ENCODE measurements at places on chromosomes 5 and 9. TPM values are rescaled to one million over a fixed set of nuclear protein-coding genes. Genes with fewer than 3 reads are reported as not detected.

The AFAP1L1 gene
- 0.08 TPM for total RNA-seq

The CATSPER3 gene
- total RNA-seq: 0.17 TPM

The C5orf58 gene
- not detected for total RNA-seq

The CDKN2B-AS1 gene
- 0.67 TPM for total RNA-seq

The SYNPO gene
- total RNA-seq: 0.04 TPM

The PCDHGA10 gene
- total RNA-seq: 0.08 TPM

The FBP2 gene
- total RNA-seq: not detected

The CCIN gene
- total RNA-seq: not detected

The ADGRD2 gene
- not detected for total RNA-seq

The IL13 gene
- total RNA-seq: 17.8 TPM

The MSX2 gene
- total RNA-seq: not detected

The LRRC19 gene
- total RNA-seq: not detected

The TAS2R1 gene
- not detected for total RNA-seq

The MZB1 gene
- 16.0 TPM for total RNA-seq

The ERBIN gene
- 35.8 TPM for total RNA-seq

The TMC1 gene
- total RNA-seq: not detected

The SCGB3A1 gene
- total RNA-seq: 0.75 TPM

The CDC20B gene
- total RNA-seq: 0.08 TPM

The PCDHB4 gene
- total RNA-seq: not detected

The LRRC70 gene
- total RNA-seq: 0.23 TPM

The DAB2IP gene
- total RNA-seq: 0.38 TPM

The LHFPL2 gene
- 0.31 TPM for total RNA-seq

The CCDC183 gene
- total RNA-seq: not detected

The LCNL1 gene
- total RNA-seq: 0.10 TPM

The TIMD4 gene
- total RNA-seq: 1.0 TPM

The IL5 gene
- total RNA-seq: 17.6 TPM

The IFNA13 gene
- total RNA-seq: not detected

The RASGEF1C gene
- not detected for total RNA-seq
